Muscle of leg (tissue), 16 donors: ENCODE measurements at places on chromosomes 2 and 18.
A peak's percentile ranks its signal among the peaks of the same experiment; 100 is the strongest.

DNA sequence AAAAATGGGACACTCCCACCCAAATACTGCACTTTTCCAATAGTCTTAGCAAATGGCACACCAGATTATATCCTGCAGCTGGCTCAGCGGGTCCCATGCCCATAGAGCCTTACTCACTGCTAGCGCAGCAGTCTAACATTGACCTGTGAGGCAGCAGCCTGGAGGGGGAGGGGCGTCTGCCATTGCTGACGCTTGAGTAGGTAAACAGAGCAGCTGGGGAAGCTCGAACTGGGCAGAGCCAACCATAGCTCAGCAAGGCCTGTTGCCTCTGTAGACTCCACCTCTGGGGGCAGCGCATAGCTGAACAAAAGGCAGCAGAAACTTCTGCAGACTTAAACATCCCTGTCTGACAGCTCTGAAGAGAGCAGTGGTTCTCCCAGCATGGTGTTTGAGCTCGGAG lies 110.4 kb downstream of the CTIF start:
- no peaks in the 10 kb centered on the region for H3K4me1 ChIP-seq
- H3K36me3 ChIP-seq = peaks cover 5% of the 10 kb centered on the region
- no peaks in the 10 kb centered on the region for H3K27me3 ChIP-seq
- no peak for DNase-seq

- no peaks in the 10 kb centered on the region for H3K4me1 ChIP-seq
- peaks cover 4% of the 10 kb centered on the region for H3K27me3 ChIP-seq
- H3K4me3 ChIP-seq = no peak overlapping the region
- DNase-seq = no peak
Measured at GRCh38 chr2:68387408-68388350, 22.6 kb downstream of the PLEK start.

GRCh38 chr2:227707390-227707789 lies 10.4 kb downstream of the SLC19A3 start:
- no peak for DNase-seq
- H3K4me1 ChIP-seq = no peaks in the 10 kb centered on the region
- H3K36me3 ChIP-seq = no peaks in the 10 kb centered on the region

GRCh38 chr2:118903551-118904479 lies 38.2 kb upstream of the MARCO start:
- H3K4me3 ChIP-seq = no peak overlapping the region
- no peak for DNase-seq
- H3K36me3 ChIP-seq = no peaks in the 10 kb centered on the region
- peaks cover 3% of the 10 kb centered on the region for H3K27me3 ChIP-seq
- no peak overlapping the region for H3K27ac ChIP-seq
- H3K4me1 ChIP-seq = no peaks in the 10 kb centered on the region

DNA sequence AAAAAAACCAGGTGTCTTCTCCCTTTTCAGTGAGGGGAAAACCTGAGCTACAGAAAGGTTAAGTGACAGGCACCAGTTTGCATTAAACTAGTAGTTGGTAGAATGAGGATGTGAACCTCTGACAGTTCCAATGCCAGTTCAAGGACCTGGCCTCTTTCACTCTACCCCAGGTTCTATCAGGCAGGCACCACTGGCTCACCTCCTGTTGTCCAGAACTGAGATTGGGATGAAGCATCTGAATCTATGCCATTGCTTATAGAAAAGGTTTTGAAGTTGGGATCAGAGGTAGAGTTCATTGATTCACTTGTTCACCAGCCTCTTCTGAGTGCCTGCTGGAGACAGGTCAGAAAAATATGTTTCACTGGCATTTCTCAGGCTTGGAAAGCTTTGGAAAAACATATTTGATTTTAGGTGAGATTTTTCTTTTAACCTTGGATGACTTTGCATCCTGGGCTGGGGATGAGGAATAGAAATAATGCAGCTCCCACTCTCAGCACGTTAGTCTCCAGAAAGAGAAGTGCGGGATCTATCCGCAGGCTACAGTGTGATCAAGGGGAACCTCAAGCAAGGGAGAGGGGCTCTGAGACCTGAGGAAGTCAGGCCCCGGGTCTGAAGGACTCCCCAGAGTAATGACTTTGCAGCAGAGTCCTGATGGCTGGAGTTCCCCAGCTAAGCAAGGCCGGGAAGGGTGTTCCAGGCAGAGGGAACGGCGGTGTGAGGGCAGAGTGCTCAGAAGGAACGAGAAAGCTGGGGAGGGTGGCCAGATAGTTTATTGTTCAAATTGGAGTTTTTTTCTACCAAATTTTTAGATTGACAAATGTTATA lies 250.3 kb downstream of the MYCN start:
- H3K27ac ChIP-seq = no peak overlapping the region
- DNase-seq = no peak
- no peak overlapping the region for H3K4me3 ChIP-seq

GRCh38 chr18:8813611-8814010 lies 108.3 kb downstream of the MTCL1 start:
- no peak overlapping the region for H3K27ac ChIP-seq
- DNase-seq = peak; percentile 35
- no peaks in the 10 kb centered on the region for H3K27me3 ChIP-seq
- H3K36me3 ChIP-seq = peaks cover 20% of the 10 kb centered on the region
- no peak overlapping the region for H3K4me3 ChIP-seq
